ENCODE measurements at places on chromosomes 4 and X.

GRCh38 chr4:33940281-33940680, 2304.0 kb downstream of the ARAP2 start:
- DNase-seq = no peak

DNA sequence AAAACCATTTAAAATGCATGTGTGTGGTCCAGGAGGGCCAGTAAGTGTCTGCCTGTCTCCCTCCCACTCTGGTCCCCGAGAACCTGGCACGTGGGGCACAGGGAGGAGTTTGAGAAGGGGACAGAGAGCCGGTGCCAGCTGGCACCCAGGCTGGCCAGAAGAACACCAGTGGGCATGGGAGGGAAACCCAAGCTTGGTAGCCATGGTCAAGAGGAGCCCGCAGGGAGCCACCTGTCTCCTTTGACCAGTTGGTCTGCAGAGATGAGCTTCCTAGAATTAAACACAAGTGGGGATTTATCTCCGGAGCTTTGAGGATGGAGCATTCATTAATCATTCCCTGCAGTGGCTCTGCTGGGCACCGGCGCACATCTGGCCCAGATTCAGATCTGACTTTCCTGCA, 41.6 kb downstream of the HMX1 start:
- DNase-seq = no peak

DNA sequence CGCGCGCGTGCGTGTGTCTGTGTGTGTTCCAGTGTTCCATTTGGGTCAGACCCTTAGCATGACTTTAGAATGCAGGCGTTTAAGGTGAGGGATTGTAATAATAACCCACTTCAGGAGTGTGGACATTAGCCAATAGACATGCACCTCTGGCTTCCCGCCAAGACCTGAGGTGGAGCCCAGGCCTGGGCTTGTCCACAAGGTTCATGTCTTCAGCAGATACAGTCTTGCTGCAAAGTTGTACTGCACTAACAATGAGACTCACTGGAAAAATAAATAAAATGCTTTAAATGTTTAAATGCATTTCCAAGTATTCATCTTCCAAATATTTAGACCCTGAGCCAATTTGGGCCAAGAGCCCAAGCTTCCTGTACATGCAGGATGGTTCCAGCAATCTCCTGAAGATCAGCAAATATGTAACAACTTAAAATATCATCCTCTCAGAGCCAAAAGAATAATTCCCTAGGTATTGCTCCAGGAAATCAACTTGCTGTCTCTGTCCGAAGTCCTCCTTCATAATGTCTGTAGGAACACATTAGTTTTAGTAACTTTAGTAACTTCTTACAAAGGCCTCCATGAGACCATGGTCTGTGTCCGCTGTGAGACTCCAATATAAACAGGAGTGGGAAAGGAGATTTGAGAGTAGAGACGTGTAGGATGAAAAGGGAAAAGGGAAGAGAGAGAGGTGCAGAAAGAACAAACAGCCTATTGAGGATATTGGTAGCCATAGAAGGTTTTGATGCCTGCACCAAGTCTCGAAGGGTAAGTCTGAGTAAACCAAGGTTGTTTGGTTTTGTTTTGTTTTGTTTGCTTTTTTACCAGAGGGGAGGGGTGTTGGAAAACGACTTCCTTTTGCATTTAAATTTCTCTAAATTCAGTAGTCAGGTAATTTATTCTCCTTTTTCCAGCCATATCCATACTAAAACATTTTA, 98.5 kb upstream of the KLF3 start:
- DNase-seq = peak; percentile 82

GRCh38 chr4:152344001-152344400, 191.9 kb downstream of the FBXW7 start:
- DNase-seq = no peak

GRCh38 chr4:5256421-5256820, 205.1 kb downstream of the STK32B start:
- peak; percentile 61 for DNase-seq

GRCh38 chr4:4730249-4730648, 129.2 kb upstream of the MSX1 start:
- DNase-seq = no peak

All from fibroblast of skin of back (primary cell).